ENCODE measurements at places on chromosomes 13 and 19.

DNA sequence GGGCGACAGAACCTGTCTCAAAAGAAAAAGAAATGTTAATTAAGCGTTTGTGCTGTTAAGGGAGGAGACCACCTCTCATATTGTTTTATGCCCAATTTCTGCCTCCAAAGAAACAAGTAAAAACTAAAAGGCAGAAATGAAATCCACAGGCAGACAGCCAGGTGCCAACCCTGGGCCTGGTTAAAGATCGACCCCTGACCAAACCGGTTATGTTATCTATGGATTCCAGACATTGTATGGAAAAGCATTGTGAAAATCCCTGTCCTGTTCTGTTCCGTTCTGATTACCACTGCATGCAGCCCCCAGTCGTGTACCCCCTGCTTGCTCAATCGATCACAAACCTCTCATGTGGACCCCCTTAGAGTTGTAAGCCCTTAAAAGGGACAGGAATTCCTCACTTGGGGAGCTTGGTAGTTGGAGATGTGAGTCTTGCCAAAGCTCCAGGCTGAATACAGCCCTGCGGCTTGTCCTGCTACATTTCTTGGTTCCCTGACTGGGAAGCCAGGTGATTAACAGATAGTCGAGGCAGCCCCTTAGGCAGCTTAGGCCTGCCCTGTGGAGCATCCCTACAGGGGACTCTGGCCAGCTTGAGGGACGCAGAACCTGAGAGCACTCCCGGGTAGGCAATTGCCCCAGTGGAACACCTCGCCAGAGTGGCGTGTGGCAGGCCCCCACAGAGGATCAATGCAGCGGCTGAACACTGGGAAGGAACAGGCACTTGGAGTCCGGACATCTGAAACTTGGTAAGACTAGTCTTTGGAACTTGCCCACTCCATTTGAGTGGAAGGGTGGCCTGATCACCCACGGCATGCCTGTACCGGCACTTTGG is 748 bp upstream of the ZNF552 start:
- DNase-seq: no peak

- no peak for DNase-seq
Measured at GRCh38 chr19:55113570-55114039, 3.8 kb downstream of the PPP1R12C start.

GRCh38 chr13:67078062-67078461 is 152.1 kb downstream of the PCDH9 start:
- no peak for DNase-seq

DNA sequence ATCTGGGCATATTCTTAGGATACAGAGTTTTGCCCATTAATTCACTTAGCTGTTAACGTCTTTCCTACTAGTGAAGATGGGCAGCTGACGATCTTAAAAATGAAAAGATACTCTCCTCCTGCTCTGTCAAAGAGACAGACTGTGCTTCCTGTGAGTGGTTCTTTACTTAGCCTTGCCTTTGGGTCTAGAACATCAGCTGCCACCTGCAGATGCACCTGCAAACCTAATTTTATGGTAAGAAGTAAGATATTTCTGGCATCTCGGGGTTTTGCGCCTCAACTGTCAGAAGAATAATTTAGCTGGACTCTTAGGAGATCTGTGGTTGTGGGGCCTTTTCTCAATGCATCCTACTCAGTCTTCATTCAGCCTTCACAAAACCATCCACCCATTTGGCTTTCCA is 36.2 kb downstream of the TRPC4 start:
- no peak for DNase-seq

- no peak for DNase-seq
Measured at GRCh38 chr13:106597186-106597585, 29.2 kb upstream of the ARGLU1 start.

DNA sequence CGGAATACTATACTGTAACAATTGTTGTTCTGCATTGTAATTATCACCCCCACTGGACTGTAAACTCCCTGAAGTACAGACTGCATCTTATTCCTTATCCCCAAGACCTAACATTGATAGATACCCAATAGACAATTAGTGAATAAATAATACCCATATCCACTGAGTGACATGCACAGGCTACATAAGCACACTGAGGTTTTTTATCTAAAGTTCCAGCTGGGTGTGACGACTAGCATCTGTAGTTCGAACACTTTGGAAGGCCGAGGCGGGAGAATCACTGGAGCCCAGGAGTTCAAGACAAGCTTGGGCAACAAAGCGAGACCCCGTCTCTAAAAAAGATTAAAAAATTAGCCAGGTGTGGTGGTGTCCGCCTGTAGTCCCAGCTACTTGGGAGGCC is 2.5 kb downstream of the KPNA3 start:
- no peak for DNase-seq

DNA sequence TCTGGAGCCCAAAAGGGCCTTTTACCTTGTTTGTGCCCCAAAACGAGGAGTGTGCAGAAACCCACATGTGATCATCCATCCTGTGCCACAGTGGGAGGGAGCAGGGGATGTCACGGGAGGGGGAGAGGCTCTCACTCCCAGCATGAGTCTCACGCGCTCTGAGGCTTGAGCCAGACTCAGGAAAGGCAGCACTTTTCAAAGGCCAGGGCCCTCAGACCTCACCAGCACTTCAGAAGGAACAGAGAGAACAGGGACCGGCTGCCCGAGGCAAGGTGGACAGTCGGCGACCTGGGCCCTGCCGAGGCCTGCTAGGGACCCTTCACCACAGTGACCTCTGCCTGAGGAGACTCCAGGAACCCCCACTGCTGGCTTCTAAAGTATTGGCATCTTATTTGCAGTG is 71.7 kb upstream of the WASF3 start:
- DNase-seq: no peak

DNA sequence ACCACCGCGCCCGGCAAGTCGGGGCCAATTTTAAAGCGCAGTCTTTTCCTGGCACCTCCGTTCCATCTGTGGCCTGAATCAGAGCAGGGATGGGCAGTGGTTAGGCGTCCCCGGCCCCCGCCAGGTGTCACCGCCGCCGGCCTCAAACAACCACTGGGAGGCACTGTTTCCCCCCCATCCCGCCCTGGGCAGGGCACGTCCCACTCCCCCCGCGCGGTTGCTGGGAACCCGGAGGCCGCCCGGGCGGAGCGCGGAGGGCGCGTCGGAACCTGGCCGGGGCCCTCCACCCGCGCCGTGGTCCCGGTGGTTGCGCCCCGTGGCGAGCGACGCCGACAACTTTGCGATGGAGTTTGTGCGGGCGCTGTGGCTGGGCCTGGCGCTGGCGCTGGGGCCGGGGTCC is at the start of gene GRIN3B:
GRIN3B (plus strand) TSS at position 325 of the 400 bp plus-strand sequence; CDS start at position 344, 19 bp downstream.
- no peak for DNase-seq

DNA sequence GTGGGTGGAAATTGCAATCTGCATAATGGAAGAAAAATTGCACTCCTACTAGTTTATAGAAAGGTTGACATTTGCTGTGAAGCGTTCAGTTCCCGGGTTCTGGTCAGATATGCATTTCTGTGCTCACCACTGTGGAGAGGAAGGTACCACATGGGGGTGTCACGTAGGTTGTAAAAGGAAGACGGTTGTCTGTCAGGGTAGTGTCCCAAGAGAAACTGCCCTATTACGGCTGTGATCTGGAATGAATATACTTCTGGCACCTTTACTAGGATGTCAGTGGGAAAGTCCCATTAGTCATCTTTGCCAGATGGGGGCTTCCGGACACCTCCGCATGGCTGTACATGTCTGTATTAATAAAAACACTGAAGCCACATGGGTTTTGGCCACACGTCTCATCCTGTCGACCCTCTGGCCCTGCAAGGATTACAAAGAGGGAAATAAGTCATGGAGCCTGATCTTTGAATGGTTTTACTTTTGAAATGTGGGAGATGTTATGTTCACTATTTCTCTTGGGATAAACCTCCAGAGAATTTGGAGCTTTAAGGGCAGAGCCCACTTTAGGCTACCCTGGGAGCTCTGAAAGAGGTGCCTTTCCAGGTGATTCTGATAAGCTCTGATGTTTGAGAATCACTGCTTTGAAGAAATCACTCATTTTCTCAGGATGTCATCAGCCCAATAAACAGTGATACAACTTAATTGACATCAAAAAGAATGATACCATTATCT is 133.9 kb downstream of the AKAP11 start:
- no peak for DNase-seq
